ENCODE measurements at places on chromosomes 2 and 18.

GRCh38 chr2:32752205-32752604 lies 124.4 kb downstream of the TTC27 start:
- DNase-seq = no peak

- no peak for DNase-seq
Measured at GRCh38 chr2:127193164-127193966, 26.7 kb downstream of the CYP27C1 start.

GRCh38 chr18:21761471-21762115 lies 21.0 kb downstream of the MIB1 start:
- no peak for DNase-seq

DNA sequence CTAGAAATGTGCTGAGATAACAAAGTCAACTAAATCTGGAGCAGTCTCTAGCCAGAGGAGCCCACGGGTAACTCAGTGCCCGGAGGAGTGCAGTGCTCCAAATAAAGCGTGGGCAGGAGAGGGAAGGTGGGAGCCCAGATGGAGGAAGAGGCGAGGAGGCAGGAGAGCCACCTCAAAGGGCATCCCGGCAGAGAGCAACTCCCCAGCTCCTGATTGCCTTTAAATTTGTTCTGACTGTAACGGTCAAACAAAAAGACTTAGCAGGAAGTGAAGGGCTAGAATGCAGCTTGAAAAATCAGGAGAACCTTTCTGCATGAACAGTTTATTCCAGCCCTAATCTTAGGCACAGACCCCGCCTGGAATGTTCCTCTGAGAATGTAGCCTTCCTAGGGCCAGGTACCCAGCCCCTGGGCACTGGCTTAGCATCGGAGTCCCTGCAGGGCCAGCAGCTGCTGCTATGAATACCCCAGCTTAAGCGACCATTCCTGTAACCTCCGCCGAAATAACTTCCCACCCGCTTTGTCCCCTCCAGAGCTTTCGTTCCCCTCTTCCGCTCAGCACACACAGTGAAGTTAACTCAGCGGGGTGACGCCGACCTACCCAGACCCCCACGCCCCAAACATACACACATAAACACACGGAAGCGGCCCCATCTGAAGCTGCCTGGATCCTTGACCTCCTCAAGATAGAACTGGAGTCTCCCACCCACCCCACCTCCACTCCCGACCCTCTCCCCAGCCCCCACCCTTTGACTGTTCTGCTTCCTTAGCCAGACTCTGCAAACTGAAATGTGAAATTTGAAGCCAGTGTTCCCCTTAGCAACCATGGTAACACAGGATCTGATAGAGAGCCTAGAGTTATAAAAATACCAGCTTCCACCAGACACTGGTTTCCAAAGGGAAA lies 123.2 kb downstream of the SMAD7 start:
- DNase-seq = no peak

GRCh38 chr2:19127616-19128015 lies 230.8 kb downstream of the OSR1 start:
- no peak for DNase-seq

DNA sequence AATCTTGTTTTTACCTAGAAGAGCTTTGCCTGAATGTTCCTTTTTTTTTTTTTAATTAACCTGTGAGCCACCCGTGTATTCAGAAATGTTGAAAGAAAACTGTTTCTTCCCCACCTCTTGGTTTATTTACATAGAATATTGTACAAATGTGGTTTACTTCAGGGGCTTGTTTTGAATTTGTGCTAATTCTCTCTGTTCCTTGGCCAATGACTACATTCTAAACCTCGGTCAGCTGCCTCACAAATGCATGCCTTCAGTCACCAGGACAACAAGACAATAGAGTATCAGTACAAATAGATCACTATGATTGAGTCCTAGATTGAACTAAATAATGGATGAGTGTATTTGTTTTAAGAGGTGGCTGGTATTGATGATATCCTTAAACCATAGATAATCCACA lies 36.0 kb downstream of the AGFG1 start:
- DNase-seq = no peak

- no peak for DNase-seq
Measured at GRCh38 chr2:19847486-19847885, 54.3 kb downstream of the TTC32 start.

DNA sequence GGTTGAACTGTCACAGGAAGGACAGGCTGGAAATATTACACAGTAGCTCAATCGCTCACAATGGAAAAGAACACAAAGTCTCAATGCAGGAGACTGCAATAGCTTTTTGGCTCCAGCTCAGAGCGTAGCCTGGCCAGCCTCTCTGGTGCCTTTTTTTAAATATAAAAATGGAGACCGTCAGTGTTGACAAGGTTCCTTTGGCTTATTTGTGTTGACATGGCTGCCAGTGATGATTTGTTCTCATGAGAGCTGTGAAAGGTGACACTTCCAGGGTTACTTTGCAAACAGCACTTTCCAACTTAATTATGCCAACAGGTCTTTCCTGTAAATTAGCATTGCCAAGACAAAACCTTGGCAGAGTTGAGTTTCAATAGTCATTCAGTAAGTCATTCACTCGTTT lies 70.8 kb downstream of the KCNE4 start:
- DNase-seq = no peak

Data from KBM-7 (cell line).